ENCODE measurements at places on chromosomes 5 and 9.

DNA sequence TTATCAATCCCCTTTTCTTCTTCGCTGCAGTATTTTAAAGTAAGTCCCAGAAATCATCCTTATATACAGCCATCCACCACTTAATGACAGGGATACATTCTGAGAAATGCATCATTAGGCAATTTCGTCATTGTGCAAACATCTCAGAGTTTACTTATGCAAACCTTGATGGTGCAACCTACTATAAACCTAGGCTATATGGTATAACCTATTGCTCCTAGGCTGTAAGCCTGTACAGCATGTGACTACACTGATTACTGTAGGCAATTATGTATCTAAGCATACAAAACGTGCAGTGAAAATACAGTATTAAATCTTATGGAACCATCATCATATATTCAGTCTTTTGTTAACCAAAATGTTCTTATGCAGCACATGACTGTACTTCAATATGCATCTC, 36.8 kb downstream of the SAXO1 start:
- no peak overlapping the region for H3K4me3 ChIP-seq
- no peak overlapping the region for H3K27ac ChIP-seq
- no peak for DNase-seq
- no peaks in the 10 kb centered on the region for H3K36me3 ChIP-seq
- H3K4me1 ChIP-seq, result no peaks in the 10 kb centered on the region

GRCh38 chr5:179731791-179732411, 721 bp upstream of the MAML1 start:
- DNase-seq, result peak; percentile 36
- H3K4me1 ChIP-seq, result no peaks in the 10 kb centered on the region
- peak overlapping the region; percentile 98 for H3K27ac ChIP-seq

GRCh38 chr9:13731637-13732036, 452.1 kb upstream of the MPDZ start:
- H3K4me1 ChIP-seq, result no peaks in the 10 kb centered on the region
- H3K4me3 ChIP-seq, result no peak overlapping the region
- no peaks in the 10 kb centered on the region for H3K27me3 ChIP-seq
- no peaks in the 10 kb centered on the region for H3K36me3 ChIP-seq

- H3K4me1 ChIP-seq, result no peaks in the 10 kb centered on the region
- no peaks in the 10 kb centered on the region for H3K27me3 ChIP-seq
Observed at GRCh38 chr9:89340332-89340731, 22.0 kb downstream of the SECISBP2 start.

GRCh38 chr5:88394536-88395175, 126.0 kb upstream of the TMEM161B start:
- no peaks in the 10 kb centered on the region for H3K36me3 ChIP-seq
- no peak for DNase-seq
- H3K4me3 ChIP-seq, result no peak overlapping the region
- H3K4me1 ChIP-seq, result no peaks in the 10 kb centered on the region

DNA sequence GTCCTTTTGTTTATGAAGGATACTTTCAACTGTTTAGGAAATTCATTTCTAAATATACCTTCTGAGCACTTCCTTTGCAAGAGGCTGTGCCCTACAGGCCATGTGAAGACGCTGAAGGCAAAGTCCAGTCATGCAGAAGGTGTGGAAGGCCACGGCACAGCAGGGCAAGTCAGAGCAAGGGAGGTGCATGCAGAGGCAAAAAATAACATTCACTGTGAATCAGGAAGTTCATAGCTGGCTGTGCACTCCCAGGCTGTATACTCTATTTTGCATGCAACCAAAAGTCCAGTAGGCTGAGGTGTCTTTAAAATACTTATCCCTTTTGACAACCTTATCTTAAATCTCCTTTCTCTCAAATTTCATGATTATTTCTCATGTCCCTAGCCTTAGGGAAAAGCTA, 50.3 kb downstream of the GNAQ start:
- H3K4me1 ChIP-seq, result peaks cover 57% of the 10 kb centered on the region
- H3K27ac ChIP-seq, result peak overlapping the region; percentile 35
- DNase-seq, result no peak
- no peaks in the 10 kb centered on the region for H3K36me3 ChIP-seq

- no peak for DNase-seq
- H3K4me3 ChIP-seq, result peak within 1 kb of the TSS; percentile 48
- no peak within 1 kb of the TSS for H3K27ac ChIP-seq
- no peaks in the 10 kb centered on the region for H3K36me3 ChIP-seq
- H3K4me1 ChIP-seq, result peaks cover 19% of the 10 kb centered on the region
Observed at GRCh38 chr5:133612249-133612860, at the start of gene FSTL4. TSS of gene FSTL4 (minus strand) at chr5:133612541.

- H3K27ac ChIP-seq, result no peak overlapping the region
- H3K4me3 ChIP-seq, result no peak overlapping the region
- H3K27me3 ChIP-seq, result no peaks in the 10 kb centered on the region
- no peaks in the 10 kb centered on the region for H3K36me3 ChIP-seq
- H3K4me1 ChIP-seq, result peaks cover 19% of the 10 kb centered on the region
- DNase-seq, result no peak
Observed at GRCh38 chr9:16833296-16833835, 37.1 kb downstream of the BNC2 start.

- peaks cover 37% of the 10 kb centered on the region for H3K4me1 ChIP-seq
- H3K27me3 ChIP-seq, result no peaks in the 10 kb centered on the region
- no peak for DNase-seq
- no peak overlapping the region for H3K27ac ChIP-seq
Observed at GRCh38 chr5:55227664-55228430, 732 bp upstream of the MCIDAS start.

- no peaks in the 10 kb centered on the region for H3K27me3 ChIP-seq
- peaks cover 7% of the 10 kb centered on the region for H3K4me1 ChIP-seq
- no peak overlapping the region for H3K27ac ChIP-seq
- H3K4me3 ChIP-seq, result no peak overlapping the region
- DNase-seq, result no peak
- no peaks in the 10 kb centered on the region for H3K36me3 ChIP-seq
Observed at GRCh38 chr5:149646564-149646963, 65.3 kb downstream of the ARHGEF37 start.

- H3K4me3 ChIP-seq, result no peak overlapping the region
- no peaks in the 10 kb centered on the region for H3K36me3 ChIP-seq
- H3K27me3 ChIP-seq, result no peaks in the 10 kb centered on the region
- no peaks in the 10 kb centered on the region for H3K4me1 ChIP-seq
- no peak overlapping the region for H3K27ac ChIP-seq
Observed at GRCh38 chr5:73900566-73900965, 274.6 kb downstream of the ARHGEF28 start.

- H3K36me3 ChIP-seq, result no peaks in the 10 kb centered on the region
- no peaks in the 10 kb centered on the region for H3K4me1 ChIP-seq
- H3K4me3 ChIP-seq, result no peak overlapping the region
- H3K27ac ChIP-seq, result no peak overlapping the region
- peak; percentile 63 for DNase-seq
- no peaks in the 10 kb centered on the region for H3K27me3 ChIP-seq
Observed at GRCh38 chr9:38641985-38642864, 21.8 kb upstream of the ANKRD18A start.

- no peak overlapping the region for H3K4me3 ChIP-seq
- no peaks in the 10 kb centered on the region for H3K4me1 ChIP-seq
- no peaks in the 10 kb centered on the region for H3K36me3 ChIP-seq
- H3K27me3 ChIP-seq, result no peaks in the 10 kb centered on the region
- no peak overlapping the region for H3K27ac ChIP-seq
Observed at GRCh38 chr5:167716126-167716775, 575.2 kb upstream of the WWC1 start.

DNA sequence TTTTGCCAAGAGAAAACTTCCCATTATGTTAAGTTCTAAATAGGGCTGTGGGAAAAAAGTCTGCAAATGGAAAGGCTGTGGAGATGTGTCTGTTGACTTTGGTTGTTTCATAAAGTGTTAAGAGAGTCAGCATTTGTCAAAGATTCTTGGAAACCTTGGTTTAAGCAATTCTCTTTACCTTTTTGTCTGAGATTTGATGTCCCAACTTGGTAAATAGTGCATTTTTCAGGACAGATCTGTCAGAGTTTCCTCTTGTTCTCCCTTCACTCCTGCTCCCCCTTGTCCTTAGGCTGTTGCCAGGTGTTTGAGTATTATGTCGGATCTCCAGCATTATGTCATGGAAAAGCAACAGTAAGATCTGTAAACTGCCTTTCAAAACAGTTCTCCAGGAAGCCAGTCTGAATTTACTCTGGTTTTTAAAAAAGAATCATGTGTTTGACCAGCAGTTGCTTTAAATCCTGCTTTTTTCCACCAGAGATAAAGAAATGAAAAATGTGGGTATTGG, 79.1 kb upstream of the ADAMTSL1 start:
- no peak overlapping the region for H3K4me3 ChIP-seq
- H3K27ac ChIP-seq, result no peak overlapping the region
- H3K4me1 ChIP-seq, result no peaks in the 10 kb centered on the region
- no peak for DNase-seq
- H3K36me3 ChIP-seq, result no peaks in the 10 kb centered on the region

DNA sequence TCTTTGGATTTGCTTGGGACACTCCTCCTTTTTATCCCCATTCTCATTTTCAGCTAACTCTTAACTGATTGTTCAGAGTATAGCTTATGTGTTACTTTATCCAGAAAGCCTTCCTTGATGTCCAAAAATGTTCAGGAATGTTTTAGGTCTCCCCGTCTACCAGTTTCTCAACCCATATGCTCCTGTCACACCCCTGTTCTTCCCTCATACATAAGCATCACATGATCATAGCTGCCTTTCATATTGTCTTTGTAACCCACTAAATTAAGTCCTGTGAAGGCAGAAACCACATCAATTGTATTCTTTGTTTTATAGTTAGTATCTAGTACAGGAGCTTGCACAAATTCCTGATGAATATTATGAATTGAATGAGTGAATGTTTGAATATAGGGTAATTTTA, 321.9 kb upstream of the ACTBL2 start:
- H3K4me3 ChIP-seq, result no peak overlapping the region
- no peaks in the 10 kb centered on the region for H3K4me1 ChIP-seq
- H3K27ac ChIP-seq, result no peak overlapping the region
- no peak for DNase-seq
- no peaks in the 10 kb centered on the region for H3K27me3 ChIP-seq
- H3K36me3 ChIP-seq, result no peaks in the 10 kb centered on the region

GRCh38 chr5:4022056-4022670, 426.5 kb downstream of the IRX1 start:
- H3K36me3 ChIP-seq, result no peaks in the 10 kb centered on the region
- no peak overlapping the region for H3K4me3 ChIP-seq
- no peak for DNase-seq
- no peak overlapping the region for H3K27ac ChIP-seq
- H3K4me1 ChIP-seq, result no peaks in the 10 kb centered on the region

- no peak overlapping the region for H3K27ac ChIP-seq
- no peak for DNase-seq
- no peaks in the 10 kb centered on the region for H3K27me3 ChIP-seq
- H3K36me3 ChIP-seq, result no peaks in the 10 kb centered on the region
- H3K4me3 ChIP-seq, result no peak overlapping the region
Observed at GRCh38 chr9:123727332-123727731, 202.6 kb downstream of the DENND1A start.

- no peak overlapping the region for H3K4me3 ChIP-seq
- H3K27ac ChIP-seq, result no peak overlapping the region
- DNase-seq, result no peak
- no peaks in the 10 kb centered on the region for H3K27me3 ChIP-seq
- H3K36me3 ChIP-seq, result no peaks in the 10 kb centered on the region
- no peaks in the 10 kb centered on the region for H3K4me1 ChIP-seq
Observed at GRCh38 chr9:78215706-78216105, 20.2 kb upstream of the CEP78 start.

Measured in Peyer's patch (tissue), 4 donors.